ENCODE measurements at places on chromosomes 3 and 15. TPM values are rescaled to one million over a fixed set of nuclear protein-coding genes. Genes with fewer than 3 reads are reported as not detected.

Gene KBTBD13
- not detected for total RNA-seq

Gene TNNC1
- total RNA-seq: 2.5 TPM

Gene THSD4
- 42.6 TPM for total RNA-seq

Gene PRR20G
- total RNA-seq: not detected

Gene RNU5B-1
- total RNA-seq: not detected

Data from regular cardiac myocyte (primary cell).